ENCODE measurements at places on chromosomes 7 and 10.

DNA sequence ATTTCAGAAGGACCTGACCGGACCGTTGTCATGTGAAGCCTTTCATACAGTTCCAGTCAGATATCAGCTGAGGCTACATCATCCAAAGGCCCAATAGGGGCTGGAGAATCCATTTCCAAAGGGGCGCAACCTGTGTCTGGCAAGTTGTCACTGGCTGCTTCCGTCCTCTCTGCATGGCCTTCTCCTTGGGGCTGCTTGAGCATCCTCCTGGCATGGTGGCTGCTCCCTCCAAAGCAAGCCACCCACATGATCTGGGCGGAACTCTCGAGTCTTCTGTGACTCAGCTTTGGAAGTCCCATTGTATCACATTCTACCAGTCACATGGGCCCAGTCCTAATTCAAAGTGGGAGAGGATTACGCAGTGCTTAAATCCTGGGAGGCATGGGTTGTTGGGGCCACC is 207.0 kb upstream of the SHH start:
- H3K4me1 ChIP-seq: no peaks in the 10 kb centered on the region
- no peak overlapping the region for H3K4me3 ChIP-seq
- H3K27me3 ChIP-seq: peaks cover 1% of the 10 kb centered on the region
- H3K36me3 ChIP-seq: peaks cover 1% of the 10 kb centered on the region

DNA sequence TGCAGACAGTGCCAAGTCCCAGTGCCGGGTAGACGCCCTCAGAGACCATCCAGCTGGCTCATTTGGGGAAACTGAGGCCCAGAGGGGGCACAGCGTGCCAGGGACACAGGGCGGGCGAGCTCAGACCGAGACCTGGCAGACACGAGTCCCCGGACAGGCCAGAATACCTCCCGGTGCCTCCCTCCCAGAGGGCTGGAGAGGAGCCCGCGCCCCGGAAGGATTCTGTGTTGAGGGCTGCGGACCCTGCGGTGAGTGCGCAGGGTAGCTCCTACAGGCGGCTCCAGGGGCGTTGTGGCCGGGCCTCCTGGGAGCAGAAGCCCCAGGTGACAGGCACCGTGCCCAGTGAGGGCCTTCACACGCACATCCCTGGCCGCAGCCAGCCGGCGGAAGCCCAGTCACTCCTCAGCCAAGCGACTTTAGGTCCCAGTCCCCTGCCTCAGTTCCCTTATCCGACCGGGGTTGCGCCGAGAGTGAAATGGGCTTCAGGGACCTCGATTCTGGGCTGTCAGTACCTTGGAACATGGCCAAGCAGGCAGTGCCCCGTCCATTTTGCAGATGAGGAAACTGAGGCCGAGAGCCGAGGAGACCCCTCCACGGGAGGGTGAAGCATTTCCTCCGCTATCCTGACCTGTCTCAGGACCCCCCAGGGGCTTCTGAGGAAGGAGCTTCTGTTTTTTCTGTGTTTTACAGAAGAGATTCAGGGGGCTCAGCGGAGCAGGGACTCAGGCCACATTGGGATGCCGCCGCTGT is 73.6 kb downstream of the ELFN1 start:
- no peak overlapping the region for H3K4me3 ChIP-seq
- H3K36me3 ChIP-seq: no peaks in the 10 kb centered on the region
- no peak for DNase-seq
- H3K27ac ChIP-seq: no peak overlapping the region

DNA sequence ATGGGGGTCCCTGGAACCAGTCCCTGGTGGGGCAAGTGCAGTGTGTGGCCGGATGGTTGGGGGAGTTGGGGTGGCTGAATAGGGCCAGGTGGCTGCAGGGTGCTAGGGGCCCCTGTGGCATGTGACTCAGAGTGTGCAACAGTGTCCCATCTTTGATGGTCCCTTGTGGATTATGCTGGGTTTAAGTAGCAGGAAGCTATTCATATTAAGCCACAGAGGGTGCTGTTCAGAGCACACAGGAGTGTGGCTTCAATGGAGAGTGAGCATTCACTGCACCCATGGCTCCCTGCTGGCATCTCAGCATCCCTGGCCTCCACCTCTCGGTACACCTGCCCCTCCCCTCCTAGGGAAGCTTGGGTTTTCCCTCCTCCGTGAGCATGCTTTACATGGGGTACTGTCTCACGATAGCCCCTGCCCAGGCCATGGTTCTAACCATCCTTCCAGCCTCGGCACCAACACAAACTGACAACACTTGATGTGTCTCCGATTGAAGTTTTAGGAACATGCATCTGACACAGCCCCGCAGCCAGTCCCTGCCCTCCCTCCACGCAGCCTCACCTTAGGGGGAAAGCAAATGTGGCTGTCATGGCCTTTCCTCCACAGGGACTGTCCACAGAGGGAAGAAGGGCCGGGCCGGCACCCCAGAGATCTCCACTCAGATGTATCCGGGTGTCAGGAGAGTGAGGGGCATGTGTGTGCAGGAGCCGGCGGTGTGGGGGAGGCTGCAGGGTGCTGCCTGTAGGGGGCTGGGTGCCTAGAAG is 30.4 kb upstream of the PPIF start:
- peak overlapping the region; percentile 28 for H3K4me3 ChIP-seq
- peaks cover 31% of the 10 kb centered on the region for H3K4me1 ChIP-seq
- peak overlapping the region; percentile 83 for H3K27ac ChIP-seq
- no peaks in the 10 kb centered on the region for H3K27me3 ChIP-seq
- no peak for DNase-seq
- peaks cover 11% of the 10 kb centered on the region for H3K36me3 ChIP-seq

DNA sequence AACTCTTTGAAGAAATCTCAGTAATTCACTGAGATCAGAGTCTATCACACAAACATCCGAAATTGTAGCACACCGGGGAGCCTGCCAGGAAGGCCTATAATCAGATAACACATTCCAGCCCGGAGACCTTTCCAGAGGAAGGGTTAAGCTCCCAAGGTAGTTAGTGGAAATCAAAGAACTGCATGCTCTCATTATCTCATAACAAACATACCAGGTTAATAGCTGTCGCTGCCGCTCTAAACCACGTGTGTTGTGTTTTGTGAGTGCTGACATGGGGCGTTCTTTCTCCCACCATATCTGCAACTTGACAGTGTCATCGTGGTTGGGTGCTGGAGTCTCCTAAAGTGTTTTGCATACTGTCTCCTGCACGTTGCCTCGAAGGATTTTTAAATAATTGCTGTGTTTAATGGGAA is 120.7 kb upstream of the CARD11 start:
- peaks cover 14% of the 10 kb centered on the region for H3K27me3 ChIP-seq
- H3K36me3 ChIP-seq: no peaks in the 10 kb centered on the region
- no peak overlapping the region for H3K4me3 ChIP-seq
- no peak for DNase-seq

GRCh38 chr7:50687575-50688225 is 95.0 kb downstream of the GRB10 start:
- no peak overlapping the region for H3K27ac ChIP-seq
- H3K36me3 ChIP-seq: no peaks in the 10 kb centered on the region
- H3K4me3 ChIP-seq: no peak overlapping the region
- DNase-seq: no peak
- no peaks in the 10 kb centered on the region for H3K4me1 ChIP-seq

DNA sequence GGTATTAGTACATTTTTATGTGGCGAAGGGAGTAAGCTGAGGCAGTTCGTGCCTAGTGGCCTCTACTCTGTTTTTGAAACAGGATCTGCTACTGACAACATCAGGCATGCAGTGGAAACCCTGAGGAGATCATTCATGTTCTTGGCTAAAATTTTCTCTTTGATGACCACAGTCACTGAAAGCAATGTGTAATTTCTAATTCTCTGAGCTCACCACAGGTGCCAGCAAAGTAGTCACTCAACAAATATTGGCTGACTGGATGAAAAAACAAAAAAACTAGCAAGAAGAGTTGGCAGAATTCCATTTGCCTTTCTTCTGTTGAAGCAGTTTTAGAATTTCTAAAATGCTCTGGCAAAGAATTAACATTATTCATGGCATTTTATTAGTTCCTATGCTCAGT is 176.5 kb upstream of the KCTD7 start:
- no peak overlapping the region for H3K27ac ChIP-seq
- no peaks in the 10 kb centered on the region for H3K27me3 ChIP-seq
- H3K4me3 ChIP-seq: no peak overlapping the region
- no peak for DNase-seq
- H3K36me3 ChIP-seq: peaks cover 29% of the 10 kb centered on the region
- peaks cover 11% of the 10 kb centered on the region for H3K4me1 ChIP-seq

DNA sequence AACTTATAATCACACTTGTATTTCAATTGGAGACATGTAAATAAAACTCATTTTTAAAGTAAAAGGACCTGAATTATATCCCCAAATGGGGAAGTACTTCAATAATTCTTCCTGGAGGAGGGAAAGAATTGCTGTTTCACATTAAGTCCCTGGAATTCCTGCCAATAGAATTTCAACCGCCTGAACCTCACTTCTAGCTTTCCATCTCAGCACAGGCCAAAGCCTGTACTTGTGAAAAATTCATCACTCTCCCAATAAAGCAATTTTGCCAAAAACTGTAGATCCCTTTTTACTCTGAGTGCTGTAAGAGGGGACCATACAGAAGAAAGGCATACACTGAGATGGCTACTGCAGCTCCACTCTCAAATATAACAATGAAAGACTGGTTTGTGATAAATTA is 54.8 kb downstream of the CADPS2 start:
- no peaks in the 10 kb centered on the region for H3K27me3 ChIP-seq
- no peaks in the 10 kb centered on the region for H3K36me3 ChIP-seq
- H3K27ac ChIP-seq: no peak overlapping the region
- H3K4me3 ChIP-seq: no peak overlapping the region
- DNase-seq: no peak

DNA sequence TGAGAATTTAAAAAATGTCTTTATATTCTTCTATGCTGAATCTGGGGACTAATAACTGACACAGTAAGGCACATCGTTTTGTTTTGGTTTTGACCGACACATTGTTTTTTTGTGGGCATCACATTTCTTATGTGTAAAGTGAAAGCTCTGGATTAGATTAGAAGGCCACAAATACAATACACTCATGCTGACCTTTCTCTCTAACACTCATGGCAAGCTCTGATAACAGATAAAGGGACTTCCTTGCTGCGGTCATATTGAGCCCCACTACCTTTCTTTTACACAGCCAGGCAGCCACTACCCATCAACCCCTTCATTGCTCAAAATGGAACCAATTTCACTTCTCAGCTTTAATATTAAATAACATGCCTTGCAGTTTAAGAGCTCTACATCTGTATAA is 26.0 kb downstream of the PPP1R3A start:
- no peak overlapping the region for H3K27ac ChIP-seq
- no peak for DNase-seq
- no peaks in the 10 kb centered on the region for H3K27me3 ChIP-seq
- no peaks in the 10 kb centered on the region for H3K36me3 ChIP-seq

- peaks cover 9% of the 10 kb centered on the region for H3K27me3 ChIP-seq
- H3K27ac ChIP-seq: no peak overlapping the region
- H3K36me3 ChIP-seq: no peaks in the 10 kb centered on the region
- no peak overlapping the region for H3K4me3 ChIP-seq
- H3K4me1 ChIP-seq: no peaks in the 10 kb centered on the region
- no peak for DNase-seq
Measured at GRCh38 chr10:127836176-127836575, 56.6 kb downstream of the CLRN3 start.

DNA sequence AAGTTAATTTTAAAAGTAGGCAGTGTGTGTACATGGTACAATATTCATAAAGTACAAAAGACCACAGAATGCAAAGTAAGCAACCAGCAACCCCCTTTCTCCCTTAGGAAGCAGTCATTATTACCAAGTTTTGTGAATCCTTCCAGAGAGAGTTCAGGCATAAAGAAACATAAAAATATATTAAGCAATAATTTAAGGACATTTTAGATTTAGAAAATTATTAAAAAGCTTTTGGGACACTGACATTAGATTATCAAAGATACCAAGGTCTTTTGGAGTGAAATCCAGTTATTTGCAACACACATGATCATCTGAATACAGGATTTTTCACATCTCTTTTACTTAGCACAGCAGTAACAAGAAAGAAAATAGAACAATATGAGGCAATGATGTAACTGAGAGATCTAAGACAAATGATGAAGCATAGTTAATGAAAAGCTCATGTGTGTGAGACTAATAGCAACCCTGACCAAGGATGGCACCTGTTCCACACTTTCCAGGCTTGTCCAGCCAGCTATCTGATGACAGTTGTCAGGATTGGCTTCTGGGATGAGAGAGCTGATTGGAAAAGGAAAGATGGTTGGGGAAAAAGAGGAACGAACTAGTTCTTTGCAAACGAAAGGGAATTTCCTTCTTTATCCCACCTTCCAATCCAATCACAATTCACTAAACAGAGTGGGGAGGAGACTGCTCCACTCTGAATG is 115.5 kb upstream of the LAMB4 start:
- no peaks in the 10 kb centered on the region for H3K36me3 ChIP-seq

DNA sequence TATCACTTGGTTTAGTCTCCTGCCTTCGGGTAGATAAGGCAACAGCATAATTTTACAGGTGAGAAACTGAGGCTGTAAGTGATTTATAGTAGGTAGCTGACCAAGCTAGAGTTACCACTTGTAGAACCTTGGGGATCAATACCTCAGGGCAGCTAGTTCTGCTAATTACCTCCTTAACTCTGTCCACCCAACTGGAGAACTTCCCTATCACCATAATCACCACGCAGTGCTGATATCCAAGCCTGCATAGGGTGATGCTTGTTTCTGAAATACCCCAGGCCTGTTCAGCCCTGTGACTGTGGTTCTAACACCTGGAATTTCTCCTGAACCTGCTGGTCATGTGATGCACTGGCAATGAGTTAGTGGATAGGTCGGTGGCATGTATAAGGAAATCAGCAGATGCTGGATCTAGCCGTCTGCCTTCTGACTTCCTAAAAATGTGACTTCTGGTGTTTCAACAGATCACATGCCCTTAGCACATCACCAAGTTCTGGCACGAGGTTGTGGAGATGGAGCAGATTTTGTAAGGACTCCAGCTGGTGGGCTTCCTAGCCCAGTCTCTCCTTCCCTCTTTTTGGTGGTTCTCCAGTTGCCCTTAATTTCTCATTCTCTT is 15.3 kb downstream of the PLAU start:
- DNase-seq: no peak
- peaks cover 2% of the 10 kb centered on the region for H3K27me3 ChIP-seq
- H3K4me3 ChIP-seq: no peak overlapping the region

GRCh38 chr7:129401967-129402860 is 32.0 kb upstream of the STRIP2 start:
- no peak overlapping the region for H3K27ac ChIP-seq
- H3K4me3 ChIP-seq: no peak overlapping the region
- no peaks in the 10 kb centered on the region for H3K27me3 ChIP-seq

- DNase-seq: no peak
- peak overlapping the region; percentile 90 for H3K27ac ChIP-seq
- peak overlapping the region; percentile 28 for H3K4me3 ChIP-seq
- H3K36me3 ChIP-seq: peaks cover 7% of the 10 kb centered on the region
- H3K27me3 ChIP-seq: no peaks in the 10 kb centered on the region
- H3K4me1 ChIP-seq: peaks cover 40% of the 10 kb centered on the region
Measured at GRCh38 chr7:28149291-28150101, 31.1 kb downstream of the JAZF1 start.

DNA sequence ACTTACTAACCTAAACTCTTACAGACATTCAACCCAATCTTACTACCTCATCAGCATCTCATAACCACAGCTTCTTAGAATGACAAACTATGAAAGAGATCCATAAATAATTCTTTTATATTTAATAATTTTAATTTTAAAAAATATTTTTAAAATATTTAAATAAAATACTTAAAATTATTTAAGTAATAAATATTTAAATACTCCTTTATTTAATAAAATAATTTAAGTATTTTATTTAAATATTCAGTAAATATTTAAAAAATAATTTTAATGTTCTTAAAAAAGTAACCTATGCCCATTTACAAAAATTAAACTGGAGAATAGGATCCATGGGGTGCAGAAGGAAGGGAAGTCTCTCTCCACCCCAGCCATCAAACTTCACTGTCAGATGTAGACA is 627.3 kb upstream of the MGMT start:
- H3K36me3 ChIP-seq: no peaks in the 10 kb centered on the region
- no peaks in the 10 kb centered on the region for H3K4me1 ChIP-seq
- H3K4me3 ChIP-seq: no peak overlapping the region
- no peak overlapping the region for H3K27ac ChIP-seq

Data from memory B cell (primary cell).